ENCODE measurements at places on chromosomes 2 and 18.

DNA sequence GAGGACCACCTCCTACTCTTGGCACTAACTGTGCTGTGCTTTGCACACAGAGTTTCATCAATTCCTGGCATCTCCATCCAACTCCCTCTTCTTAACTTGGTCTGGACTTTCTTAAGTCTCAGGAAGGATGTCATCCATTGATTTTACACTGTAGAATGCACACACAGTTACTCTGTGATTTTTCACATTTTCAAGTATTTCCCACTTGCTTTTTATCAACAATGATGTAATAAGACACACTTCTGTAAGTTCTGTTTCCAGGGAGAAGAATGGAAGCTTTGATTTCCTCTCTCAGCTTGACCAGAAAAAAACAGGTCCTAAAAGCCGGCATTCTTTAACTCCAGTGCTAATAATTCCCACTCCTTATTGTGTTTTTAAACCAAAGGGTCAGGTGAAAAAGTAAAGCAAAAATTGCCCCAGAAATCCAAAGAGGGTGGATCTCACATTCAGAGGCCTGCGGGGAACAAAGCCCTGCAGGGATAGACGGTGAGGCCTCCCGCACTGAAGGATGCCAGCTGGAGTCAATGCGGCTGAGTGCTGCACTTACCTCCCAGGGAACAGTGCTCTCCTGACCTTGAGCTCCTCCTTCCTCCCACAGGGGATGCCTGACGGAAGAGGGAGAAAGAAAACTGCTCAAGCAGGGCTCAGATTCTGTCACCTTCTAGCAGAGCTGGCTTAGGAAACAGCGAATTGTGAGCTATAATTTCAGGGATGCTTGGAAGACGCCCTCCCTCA is 83.1 kb downstream of the PDCL3 start:
- DNase-seq = no peak

GRCh38 chr2:48915227-48915626 is 159.7 kb upstream of the LHCGR start:
- DNase-seq = no peak

DNA sequence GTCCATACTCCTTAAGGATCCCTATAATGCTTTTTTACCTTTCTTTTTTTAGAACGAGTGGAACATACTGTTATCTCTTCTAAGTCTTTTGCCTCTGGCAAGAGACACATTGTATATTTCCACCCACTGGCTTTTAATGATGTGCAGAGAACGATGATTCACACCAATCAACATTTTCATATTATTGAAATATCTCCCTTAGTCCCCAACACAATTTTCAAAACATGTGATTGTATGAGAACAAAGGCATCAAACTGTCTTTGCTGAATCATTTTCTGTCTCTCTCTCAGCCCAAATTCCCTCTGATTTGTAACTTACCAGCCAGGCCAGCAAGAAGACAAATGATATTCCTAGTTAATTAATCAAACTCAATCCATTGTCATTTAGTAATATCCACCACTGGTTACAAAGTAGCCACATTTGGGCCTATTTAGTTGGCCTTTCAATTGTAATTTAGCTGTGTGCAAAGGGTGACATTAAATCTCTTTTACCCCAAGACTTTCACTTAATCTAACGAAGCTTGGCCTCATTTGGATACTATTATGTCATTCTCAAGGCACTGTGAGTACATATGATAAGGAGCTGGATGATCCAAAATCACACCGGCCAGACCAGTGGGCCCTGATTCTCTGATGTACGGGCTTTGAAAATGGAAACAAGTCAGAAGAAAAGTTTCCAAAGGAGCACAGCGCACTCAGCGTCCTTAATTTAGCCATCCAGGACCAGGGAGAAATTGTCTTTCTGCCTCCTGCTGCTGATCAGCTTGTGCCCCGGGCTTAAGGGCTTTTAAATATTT is 185.1 kb downstream of the SCG2 start:
- DNase-seq = no peak

DNA sequence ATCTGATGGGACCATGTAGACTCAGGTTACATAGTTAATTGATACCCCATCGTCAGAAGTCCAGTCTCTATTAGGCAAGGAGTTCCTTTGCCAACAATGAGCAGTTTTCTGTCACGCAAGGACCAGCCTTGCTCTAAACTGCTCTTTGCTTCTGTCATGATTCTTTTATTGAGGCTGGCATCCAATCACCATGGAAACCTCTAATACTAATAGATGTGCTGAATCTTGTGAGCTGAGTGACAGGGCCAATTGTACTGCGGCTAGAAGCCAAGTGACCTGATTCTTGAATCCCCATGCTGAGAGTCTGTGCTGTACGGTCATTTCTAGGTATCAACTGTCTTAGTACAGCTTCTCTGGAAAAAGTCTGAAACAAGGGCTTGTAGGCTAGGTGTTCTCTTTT is 395.6 kb downstream of the RND3 start:
- no peak for DNase-seq

GRCh38 chr2:97967216-97967592 is 28.5 kb downstream of the TMEM131 start:
- no peak for DNase-seq

DNA sequence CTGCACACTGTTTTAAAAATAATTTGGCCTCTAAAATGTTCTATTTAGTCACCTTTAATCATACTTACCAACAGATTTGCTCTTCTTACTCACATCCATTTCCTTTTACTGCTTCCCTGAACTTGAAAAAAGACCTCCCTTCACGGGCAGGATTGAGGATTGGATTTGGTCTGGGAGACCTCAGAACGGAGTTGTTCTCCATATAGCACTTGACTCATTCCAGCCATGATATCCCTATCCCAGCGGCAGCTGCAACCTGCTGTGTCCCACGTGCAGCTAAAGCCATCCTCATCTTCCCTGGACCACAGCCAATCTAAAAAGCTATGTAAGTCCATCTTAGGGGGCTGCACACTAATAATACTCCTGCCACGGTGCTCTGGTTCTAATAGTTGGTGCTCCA is 97.0 kb upstream of the PTPRM start:
- no peak for DNase-seq

DNA sequence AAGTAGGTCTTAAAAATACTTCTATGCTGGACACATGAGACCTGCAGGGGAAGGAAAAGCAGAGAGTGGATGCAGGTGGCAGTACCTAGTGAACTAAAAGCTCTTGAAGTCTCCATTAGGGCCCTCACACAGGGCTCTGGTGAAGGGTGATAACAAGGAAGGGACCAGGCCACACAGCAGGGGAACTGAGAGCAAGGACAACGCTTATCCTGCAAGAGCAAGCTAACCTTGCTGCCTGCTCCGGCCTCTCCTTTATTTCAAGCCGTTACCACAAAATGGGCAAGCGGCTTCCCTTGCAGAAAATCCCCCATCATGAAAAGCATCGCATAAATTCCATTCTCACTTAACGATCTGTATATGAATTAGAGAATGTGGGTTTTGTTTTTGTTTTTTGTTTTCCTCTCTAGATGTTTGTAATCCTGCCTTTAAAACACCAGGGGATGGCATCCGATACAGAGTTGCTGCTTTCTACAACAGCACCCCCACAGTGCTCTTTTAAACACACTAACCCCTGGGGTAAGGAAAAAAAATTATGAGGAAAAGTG is 64.5 kb downstream of the CACNB4 start:
- DNase-seq = no peak

DNA sequence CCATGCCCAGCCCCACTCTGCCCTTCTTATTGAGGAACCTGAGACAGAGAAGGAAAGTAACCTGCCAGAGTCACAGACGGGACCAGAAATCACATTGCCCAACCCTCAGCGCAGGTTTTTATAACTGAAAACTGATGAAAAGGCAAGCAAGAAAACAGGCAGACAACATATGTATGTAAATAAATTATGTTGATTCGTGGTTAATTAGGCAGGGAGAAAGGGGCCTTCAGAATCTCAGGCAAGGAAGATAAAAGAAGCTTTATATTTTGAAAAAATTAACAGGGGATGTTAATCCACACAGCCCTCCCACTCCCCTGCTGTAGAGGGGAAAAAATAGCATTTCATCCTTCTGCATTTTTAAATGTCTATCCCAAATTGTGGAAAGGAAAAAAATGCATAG is 378.5 kb downstream of the PIK3C3 start:
- no peak for DNase-seq

- no peak for DNase-seq
Observed at GRCh38 chr2:121804340-121804739, 48.9 kb downstream of the TSN start.

- DNase-seq = no peak
Observed at GRCh38 chr18:64287926-64288325, 139.0 kb upstream of the LINC00305 start.

DNA sequence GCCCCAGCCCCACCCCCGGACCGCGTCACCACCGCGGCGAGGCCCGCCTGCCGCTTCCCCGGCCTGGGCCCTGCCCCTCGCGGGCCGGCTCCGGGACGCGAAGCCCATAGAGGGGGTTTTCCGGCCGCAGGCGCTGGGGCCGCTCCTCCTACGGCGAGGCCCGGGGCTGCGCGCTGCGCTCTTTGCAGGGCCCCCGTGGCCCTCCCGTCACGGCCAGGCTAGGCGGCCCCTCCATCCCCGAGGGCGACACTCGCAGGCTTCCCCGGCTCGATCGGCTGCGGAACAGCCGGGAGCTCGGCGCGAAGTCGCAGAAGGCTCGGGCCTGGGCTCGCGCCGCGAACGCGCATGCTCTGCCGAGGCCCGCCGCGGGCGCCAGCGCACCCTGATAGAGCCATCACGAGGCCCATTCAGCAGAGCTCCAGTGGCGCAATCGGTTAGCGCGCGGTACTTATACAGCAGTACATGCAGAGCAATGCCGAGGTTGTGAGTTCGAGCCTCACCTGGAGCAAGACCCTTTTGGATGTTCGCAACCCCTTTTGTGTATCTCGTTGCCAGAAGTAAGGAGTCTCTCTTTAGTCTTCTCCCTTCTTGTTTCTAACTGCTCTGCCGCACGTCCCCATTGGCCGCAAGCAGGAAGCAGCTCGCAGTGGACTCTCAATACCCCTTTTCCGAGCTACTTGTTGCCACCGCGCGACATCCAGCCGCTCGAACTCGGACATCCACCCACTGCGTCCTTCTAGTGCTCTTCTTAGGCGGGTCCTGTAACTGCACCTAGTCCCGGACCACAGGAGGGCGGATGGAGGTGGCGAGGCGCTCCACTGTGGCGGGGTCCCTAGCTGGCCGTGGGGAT is 18.0 kb upstream of the HAAO start:
- DNase-seq = peak; percentile 96

DNA sequence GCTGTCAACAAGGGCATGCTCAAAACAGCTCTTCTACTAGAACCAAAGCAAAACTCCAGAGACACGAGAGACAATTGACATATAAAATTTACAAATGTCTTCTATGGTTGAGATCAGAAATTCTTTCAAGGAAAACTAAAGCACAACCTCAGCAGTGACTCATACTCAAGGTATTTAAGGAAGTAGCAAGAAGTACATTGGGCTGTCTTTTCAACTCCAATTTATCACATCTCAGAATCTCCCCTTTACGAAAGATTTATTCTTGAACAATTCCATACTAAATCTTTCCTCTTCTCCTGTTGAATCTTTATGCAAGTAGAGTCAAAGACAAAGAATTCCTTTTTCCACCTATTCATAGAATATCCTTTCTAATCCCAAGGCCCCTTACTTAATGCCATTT is 324.0 kb downstream of the IRS1 start:
- DNase-seq = no peak

DNA sequence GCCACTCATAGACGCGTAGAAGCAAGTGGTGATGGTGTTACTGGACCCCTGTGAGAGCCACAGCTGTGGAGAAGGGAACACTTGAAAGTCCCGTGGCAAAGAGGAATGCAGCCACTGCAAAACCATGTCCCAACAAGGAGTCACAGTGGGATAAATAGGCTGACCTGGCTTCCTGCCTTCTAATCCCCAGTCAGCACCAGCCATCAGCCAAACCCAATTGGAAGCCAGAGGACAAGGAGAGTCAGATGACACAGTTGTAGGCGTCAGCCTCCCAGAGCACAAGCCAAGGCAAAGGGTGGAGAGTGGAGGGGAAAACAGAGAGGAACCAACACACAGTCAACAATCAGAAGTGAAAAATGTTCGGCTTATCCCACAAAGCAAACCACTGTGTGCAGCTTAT is 5.5 kb upstream of the CYBRD1 start:
- no peak for DNase-seq

Data from stimulated activated CD4-positive, alpha-beta T cell treated with anti-CD3 and anti-CD28 coated beads, Interleukin-12 subunit alpha, Interleukin-12 subunit beta, amount 100 ng/mL, for 48 hours (primary cell).